ENCODE measurements at places on chromosomes 4 and X. TPM values are rescaled to one million over a fixed set of nuclear protein-coding genes. Genes with fewer than 3 reads are reported as not detected.

The SPIN4 gene
- total RNA-seq: 7.4 TPM

The F9 gene
- total RNA-seq: not detected

The MAP7D3 gene
- total RNA-seq: 8.6 TPM

The CXCL11 gene
- total RNA-seq: not detected

The NXF2 gene
- not detected for total RNA-seq

The NKX3-2 gene
- total RNA-seq: 0.03 TPM

The SLC16A2 gene
- total RNA-seq: 6.6 TPM

The NAP1L5 gene
- 5.4 TPM for total RNA-seq

The UGT2B11 gene
- total RNA-seq: not detected

The ADGRA3 gene
- total RNA-seq: 31.1 TPM

The TMEM47 gene
- total RNA-seq: 0.12 TPM

The MCF2 gene
- total RNA-seq: not detected

The CSN1S1 gene
- total RNA-seq: not detected

The TLL1 gene
- 0.02 TPM for total RNA-seq

The TMEM156 gene
- total RNA-seq: 0.19 TPM

The CLGN gene
- total RNA-seq: 0.53 TPM

The AFP gene
- total RNA-seq: not detected

The ZFP92 gene
- total RNA-seq: 2.0 TPM

The PPEF1 gene
- total RNA-seq: not detected

The LIAS gene
- 12.5 TPM for total RNA-seq

The STK26 gene
- total RNA-seq: 14.5 TPM

The F8 gene
- 18.4 TPM for total RNA-seq

The SPIN2A gene
- total RNA-seq: 0.16 TPM

The USP38 gene
- total RNA-seq: 20.3 TPM

The FGF5 gene
- total RNA-seq: 1.5 TPM

The ARHGEF6 gene
- total RNA-seq: 5.0 TPM

The EDA2R gene
- total RNA-seq: 9.7 TPM

The PABPC1L2A gene
- not detected for total RNA-seq

The MAGEA9 gene
- not detected for total RNA-seq

The XPNPEP2 gene
- total RNA-seq: not detected

The ADRA2C gene
- total RNA-seq: 5.9 TPM

The HNRNPD gene
- 59.4 TPM for total RNA-seq

The CTAG1B gene
- total RNA-seq: not detected

The POU4F2 gene
- total RNA-seq: not detected

The RAB41 gene
- not detected for total RNA-seq

The PAGE1 gene
- total RNA-seq: not detected

The TLR3 gene
- 4.4 TPM for total RNA-seq

The ARSD gene
- total RNA-seq: 17.7 TPM

The GABRQ gene
- not detected for total RNA-seq

The SCARB2 gene
- total RNA-seq: 136 TPM

The PDE6B gene
- not detected for total RNA-seq

The WFS1 gene
- 52.8 TPM for total RNA-seq

The UGT2A1 gene
- not detected for total RNA-seq

The TRPC3 gene
- 0.98 TPM for total RNA-seq

The PNMA3 gene
- total RNA-seq: not detected

The RTL3 gene
- total RNA-seq: not detected

All from A172 (cell line).